Hematopoietic multipotent progenitor cell treated with erythropoietin and hydrocortisone succinate and interleukin-3 and kit ligand, for 4 days (in vitro differentiated cells): ENCODE measurements at places on chromosomes 3 and 15.

- no peak for DNase-seq
Observed at GRCh38 chr3:2218816-2219215, 120.2 kb downstream of the CNTN4 start.

DNA sequence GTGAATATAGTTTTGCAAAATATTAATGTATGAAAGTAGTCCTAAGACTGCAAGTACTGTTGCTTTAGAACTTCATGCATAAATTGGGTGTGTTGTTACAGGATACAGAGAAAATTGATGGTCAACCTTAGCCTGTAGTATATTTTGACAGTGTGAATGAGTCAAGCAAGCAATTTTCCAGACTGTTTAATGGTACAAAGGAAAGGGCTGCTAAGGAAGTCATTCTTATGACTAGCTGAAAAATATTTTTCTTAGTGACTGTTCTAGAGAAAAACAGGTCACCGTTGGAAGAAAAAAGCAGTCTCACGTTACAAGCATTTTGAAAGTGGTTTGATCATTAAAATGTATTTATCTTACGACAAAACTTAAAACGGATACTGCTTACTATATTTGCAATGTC is 49.2 kb downstream of the MBNL1 start:
- no peak for DNase-seq

- DNase-seq, result no peak
Observed at GRCh38 chr3:12175137-12175593, 16.5 kb upstream of the TIMP4 start.

- no peak for DNase-seq
Observed at GRCh38 chr15:44102675-44103254, 92.3 kb downstream of the FRMD5 start.

DNA sequence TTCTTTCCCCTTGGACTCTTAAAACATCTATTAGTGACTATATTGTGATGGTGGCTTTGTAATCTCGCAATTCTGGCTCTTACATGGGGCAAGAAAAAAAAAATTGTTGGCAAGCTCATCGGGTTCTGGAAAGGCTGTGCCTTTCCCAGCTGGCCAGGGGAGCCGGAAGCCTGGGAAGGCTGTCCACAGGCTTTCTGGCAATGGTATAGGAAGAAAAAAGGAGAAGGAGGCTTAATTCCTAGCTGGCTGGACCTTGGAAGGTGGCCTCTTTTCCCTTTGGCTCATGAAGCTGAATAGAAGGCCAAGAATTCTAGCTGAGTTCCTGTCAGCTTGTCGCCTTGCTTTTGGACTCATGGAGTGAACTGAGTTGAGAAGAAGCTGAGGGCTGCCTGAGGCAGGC is 243.5 kb upstream of the SEMA6D start:
- no peak for DNase-seq

DNA sequence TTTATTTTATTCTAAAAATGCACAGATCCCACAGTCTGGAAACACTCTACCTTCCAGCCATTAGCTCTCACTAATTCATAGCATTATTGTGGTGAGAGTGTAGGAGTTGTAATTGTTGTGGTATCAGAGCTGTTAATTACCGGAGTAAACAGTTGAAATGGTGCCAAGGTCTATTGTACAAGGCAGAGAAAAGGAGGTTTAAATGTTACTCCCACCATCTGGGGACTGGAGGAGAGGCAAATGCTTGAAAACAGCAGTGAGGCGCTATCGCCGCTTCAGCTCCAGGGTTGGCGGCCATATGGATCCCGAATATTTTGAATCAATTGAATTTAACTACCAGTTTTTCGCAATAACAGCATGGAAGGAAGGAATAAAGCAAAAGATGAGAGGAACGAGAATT is 113.1 kb upstream of the C15orf61 start:
- DNase-seq, result no peak

DNA sequence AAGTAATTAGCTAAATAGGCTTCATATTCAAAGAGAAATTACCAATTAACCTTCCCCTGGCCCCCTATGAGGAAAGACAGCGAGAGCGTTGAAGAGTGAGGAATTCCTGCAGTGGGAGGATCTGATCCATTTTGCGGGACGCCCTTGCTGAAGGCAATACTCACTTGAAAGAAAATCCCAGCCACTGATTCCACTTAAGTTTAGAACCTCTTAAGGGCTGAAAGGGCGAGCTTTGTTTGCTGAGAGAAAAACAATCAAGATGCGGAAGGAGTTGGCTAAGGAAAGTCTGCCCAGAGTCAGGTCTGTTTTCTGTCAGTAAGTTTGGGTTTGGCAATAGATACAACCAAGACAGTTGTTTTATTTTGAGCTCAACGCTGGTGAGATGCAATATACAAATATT is 102.8 kb upstream of the GBE1 start:
- DNase-seq, result no peak

GRCh38 chr15:79721256-79721655 is 175.6 kb downstream of the MTHFS start:
- DNase-seq, result no peak

- DNase-seq, result no peak
Observed at GRCh38 chr3:33786565-33787327, 11.7 kb upstream of the PDCD6IP start.

- DNase-seq, result no peak
Observed at GRCh38 chr3:169457807-169458697, 205.5 kb downstream of the MECOM start.

DNA sequence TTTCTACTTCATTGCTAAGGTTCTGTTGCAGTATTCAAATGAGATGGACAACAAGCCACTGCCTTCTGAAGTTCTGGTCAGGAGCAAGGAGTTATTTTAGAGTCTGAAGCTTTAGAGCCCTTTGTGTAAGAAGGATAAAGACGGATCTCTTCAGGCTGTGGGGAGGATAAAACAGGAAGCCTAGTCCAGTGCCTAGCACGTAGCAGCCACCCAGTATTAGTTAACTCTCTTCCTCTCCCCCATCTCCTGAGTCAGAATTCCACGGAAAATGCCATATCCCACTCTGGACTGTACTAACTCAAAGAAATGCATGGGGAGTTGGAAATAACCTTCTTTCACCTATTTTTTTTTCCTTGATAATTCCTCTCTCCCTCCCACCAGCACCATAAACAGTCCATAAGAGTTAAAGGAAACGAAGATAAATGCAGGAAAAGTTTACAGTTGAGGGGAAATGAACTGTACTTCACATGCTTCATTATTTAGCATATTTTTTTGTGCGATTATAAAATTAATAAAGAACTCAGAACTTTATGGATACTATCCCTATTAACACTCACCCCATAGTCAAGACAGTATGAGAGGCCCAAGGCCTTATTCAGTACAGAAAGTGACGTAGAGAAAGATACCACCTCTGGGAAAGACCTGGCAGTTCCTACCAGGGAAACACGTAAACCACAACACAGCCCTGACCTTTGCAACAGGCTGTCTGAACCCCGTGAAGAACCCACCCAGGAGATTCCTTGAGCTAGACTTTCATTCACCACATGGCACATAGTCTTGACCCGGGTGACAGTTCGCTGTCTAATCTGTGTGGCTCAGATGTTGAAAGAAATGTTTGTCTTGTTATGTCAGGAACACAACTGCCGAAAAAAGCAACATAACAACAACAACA is 9.2 kb downstream of the IGF2BP2 start:
- DNase-seq, result peak; percentile 63

GRCh38 chr3:28576614-28577200 is 228.1 kb upstream of the AZI2 start:
- peak; percentile 1 for DNase-seq

GRCh38 chr3:14461748-14462324 is 59.4 kb downstream of the SLC6A6 start:
- peak; percentile 78 for DNase-seq

GRCh38 chr3:123623346-123623880 is 38.6 kb upstream of the HACD2 start:
- DNase-seq, result no peak

DNA sequence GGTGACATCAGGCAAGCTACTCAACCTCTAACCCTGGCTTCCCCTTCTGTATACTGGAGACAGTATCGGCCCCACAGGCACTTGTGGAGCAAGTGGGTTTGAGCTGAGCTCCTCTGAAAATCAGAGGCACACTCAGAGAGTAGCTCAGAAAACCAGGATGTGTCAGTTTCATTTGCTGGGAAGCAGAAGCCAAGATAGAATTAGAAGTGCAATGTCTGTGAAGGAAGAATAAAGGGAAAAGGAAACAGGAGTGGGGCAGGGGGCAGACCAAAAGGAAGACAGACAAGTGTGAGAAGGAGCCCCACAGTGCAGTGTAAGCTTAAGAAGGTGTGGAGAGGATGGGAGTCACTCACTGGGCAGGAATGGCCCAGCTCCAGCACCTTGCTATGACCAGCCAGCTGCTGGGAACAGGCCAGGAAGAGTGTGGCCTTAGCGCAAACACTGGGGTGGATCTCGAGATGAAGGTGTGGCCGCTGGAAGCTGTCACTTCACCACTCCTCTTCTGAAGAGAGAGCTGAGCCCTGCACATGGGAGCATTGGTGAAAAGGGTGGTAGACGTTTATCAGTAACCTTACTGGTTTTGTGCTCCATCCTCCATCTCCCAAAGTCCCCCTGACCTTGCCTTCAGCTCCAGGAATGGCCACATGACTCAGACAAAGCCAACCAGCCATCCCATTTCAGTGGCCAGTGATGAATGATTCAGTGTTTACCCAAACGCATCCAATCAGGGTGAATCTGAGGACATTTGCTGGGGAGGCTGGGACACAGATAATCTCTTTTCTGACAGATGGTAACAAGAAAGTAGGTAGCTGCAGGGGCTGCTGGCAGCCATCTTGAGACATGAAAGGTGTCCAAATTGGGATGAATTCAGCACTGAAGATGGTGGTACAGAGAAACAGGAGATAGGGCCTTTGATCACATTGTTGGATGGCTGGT is 108.4 kb downstream of the SHQ1 start:
- DNase-seq, result no peak

GRCh38 chr15:74787251-74788041 is 5.6 kb downstream of the CSK start:
- DNase-seq, result peak; percentile 98

- no peak for DNase-seq
Observed at GRCh38 chr3:184717399-184717983, 5.6 kb upstream of the MAGEF1 start.

DNA sequence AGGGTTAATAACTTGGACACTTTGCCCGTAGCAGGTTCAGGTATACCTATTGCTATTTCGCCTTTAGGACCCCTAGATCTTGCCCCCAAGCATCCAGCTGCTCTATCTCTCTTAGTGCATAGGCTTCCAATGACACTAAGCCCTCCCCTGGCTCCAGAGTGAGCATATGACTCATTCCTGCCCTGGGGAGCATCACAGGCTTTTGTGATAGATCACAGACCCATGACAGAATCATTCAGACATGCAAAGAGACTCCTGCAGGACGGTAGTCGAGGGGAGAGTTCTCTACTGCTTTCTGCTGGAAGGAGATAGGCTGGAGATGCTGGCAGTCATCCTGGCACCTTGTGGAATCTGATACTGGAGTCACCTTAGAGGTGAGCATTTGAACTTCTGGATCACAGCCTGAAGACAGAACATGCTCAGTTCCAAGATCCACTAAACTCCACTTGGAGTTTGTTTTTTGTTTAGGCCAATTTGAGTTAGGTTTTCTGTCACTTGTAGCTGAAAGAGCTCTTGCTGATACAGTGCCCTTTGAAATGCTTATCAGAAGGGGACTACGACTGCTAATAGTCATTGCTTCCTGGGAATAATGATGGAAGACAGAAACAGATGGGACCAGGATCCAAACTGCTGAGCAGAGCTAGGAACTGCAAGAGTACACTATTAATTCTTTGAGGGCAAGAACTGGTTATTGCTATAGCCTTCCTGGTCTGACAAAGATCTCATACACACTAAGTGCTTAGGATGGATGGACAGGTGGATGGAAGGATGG is 11.0 kb downstream of the LYSMD2 start:
- DNase-seq, result peak; percentile 33

DNA sequence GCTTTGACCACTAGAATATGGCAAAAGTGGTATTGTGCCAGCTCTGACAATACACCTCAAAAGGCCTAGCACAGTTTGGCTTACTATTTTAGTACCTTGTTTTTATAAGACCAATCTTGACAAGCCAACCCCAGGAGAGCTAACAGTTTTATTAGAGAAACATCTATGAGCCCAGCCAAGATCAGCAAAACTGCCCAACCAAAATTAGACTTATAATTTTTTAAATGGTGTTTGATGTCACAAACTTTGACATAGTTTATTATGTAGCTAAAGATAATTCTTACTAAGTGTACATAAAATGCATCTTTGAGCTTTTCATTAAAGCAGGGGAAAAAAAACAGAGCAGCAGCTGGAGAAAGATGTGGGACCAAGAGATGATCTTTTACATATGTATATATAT is 537.5 kb downstream of the ZPLD1 start:
- DNase-seq, result no peak

GRCh38 chr3:15399970-15400369 is 27.4 kb downstream of the METTL6 start:
- DNase-seq, result no peak

DNA sequence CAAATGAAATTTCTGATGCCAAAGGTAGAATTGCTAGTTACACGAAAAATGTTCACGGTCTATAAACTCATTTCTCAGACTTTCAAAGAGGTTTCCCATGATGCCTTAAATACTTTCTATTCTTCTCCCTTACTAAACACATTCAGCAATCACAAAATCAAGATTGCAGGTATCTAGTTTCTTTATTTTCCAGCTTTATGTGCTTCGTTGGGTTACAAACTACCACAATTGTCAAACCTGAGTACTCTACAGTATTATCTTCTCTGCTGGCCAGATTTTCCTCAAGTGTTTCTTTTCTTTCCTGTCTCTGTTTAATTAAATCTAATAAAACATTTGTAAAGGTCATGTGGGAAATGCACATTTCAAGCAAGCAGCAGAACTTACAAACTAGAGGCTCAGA is 201.8 kb upstream of the ZNF385D start:
- DNase-seq, result no peak

DNA sequence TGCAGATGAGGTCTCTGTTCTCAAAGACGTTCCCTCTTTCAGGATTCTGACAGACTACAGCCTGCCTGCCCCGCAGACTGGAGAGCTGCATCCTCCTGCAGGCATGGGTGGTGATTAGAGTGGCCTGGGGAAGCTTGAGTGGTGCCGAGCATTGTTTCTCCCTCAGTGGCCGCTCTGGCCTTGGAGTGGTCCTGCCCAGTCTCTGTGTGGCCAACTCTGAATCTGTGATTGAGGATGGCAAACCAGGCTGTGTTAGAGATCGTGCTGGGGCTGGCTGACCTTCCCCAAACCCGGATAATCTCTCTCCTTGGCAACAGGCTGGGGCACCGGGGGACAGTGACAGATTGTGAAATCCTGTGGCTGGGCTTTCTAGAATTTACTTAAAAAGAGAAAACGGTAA is 11.0 kb upstream of the ADCY5 start:
- DNase-seq, result peak; percentile 21

GRCh38 chr3:58353722-58354553 is 21.2 kb downstream of the PXK start:
- peak; percentile 91 for DNase-seq

GRCh38 chr3:13902648-13903238 is 22.9 kb upstream of the WNT7A start:
- DNase-seq, result no peak

DNA sequence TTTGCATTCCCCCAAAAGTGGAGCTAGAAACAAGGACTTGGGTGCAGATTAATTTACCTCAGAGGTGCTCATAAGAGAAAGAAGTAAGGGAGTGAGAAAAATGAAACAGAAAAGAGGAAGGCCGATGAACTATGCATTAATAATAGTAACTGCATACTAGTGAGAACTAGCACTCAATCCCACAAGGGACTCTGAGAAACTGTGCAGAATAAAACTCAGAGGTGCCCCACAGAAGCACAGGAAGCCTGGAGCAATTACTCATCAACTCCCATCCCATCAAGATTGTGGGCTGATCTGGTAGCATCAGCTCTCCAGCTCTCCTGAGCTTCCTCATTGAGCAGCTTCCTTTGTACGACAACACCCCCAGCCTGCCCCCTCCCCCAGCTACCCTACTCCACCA is 50.8 kb downstream of the CLDN18 start:
- DNase-seq, result peak; percentile 19

GRCh38 chr3:35137612-35138011 is 501.7 kb upstream of the ARPP21 start:
- DNase-seq, result no peak
